ENCODE measurements at places on chromosomes 7 and 10.

DNA sequence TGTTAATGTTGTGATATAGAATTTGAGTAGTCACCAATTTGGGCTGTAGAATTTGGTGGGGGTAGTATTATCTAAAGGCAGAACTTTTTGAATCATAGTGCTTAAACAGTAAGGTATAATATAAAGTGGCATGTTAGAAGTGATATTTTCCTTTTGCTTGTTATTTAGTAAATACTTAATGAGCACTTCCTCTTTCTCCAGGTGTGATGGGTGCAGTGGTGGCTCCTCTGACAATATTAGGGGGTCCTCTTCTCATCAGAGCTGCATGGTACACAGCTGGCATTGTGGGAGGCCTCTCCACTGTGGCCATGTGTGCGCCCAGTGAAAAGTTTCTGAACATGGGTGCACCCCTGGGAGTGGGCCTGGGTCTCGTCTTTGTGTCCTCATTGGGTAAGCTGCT lies 10.5 kb downstream of the GHITM start:
- no peak for DNase-seq

GRCh38 chr10:69896606-69897231 lies 95.0 kb downstream of the COL13A1 start:
- no peak for DNase-seq

GRCh38 chr10:53406532-53406931 lies 633.9 kb upstream of the MBL2 start:
- no peak for DNase-seq

DNA sequence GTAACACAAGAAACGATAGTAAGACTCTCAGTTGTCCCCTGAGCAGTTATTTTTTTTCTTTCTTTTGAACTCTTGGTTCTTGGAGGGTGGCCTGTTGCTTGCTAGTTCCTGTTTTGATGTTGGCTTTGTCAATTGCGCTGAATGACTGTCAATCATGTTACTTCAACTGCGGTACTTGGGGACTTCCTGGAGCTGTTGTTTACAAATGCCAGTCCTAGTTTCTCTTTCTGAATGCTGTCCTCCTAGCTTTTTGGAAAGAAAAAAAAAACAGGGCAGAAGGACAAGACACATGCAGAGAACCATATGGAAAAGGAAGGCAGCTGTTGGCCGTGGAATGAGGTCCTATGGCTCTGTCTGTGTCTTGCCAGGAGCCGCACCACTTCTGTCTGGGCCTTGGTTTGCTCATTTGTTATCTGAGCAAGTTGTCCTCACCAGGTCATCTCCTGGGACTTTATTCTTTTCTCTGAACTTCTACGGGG lies 7.0 kb upstream of the PDCD4 start:
- DNase-seq = no peak

DNA sequence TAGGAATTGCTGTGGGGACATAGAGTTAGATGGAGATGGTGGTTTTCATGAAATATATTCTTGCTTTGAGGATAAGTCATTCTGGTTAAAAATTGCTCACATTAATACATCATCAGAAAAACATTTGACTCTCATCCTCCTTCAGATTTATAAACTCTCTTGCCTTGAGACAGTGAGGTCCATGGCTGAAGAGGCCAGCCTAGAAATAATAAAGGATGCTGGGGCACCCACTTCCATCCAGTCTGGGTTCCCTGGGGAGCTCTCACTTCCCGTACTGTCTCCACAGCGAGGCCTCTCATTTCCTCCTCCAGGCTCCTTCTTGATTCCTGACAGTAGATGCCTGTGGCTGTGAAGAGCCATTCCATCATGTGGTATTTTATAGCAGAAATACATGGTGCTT lies 73.3 kb upstream of the PRKG1 start:
- DNase-seq = no peak

- no peak for DNase-seq
These were observed 30.9 kb upstream of the DKK1 start for GRCh38 chr10:52283174-52283573.

DNA sequence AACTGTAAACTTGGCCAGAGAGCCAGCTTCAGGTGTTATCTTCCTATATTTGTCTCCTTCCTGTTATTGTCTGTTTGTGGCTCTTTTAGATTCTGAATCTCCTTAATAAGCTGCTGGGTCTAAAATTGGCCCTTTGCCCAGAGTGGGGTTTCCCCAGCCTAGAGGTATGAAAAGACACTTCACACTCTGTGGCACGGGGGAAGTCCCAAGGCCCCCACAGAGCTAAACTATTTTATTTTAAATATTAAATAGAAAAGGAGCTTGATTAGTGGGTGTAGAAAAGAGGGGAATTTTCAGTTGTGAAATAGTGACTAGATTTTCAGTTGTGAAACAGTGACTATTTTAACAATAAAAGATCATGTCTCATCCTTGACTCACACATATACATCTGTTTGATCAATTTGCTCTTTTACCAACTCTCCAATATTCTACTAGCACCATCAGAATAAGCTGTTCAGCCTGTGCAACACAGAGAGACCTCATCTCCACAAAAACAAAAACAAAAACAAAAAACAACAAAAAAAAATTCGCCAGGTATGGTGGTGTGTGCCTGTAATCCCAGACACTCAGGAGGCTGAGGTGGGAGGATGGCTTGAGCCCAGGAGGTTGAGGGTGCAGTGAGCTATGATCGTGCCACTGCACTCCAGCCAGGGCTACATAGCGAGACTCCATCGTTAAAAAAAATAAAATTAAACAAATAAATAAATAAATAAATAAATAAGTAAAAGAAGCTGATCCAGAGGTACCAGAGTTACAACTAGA lies 24.9 kb upstream of the ADO start:
- peak; percentile 2 for DNase-seq

DNA sequence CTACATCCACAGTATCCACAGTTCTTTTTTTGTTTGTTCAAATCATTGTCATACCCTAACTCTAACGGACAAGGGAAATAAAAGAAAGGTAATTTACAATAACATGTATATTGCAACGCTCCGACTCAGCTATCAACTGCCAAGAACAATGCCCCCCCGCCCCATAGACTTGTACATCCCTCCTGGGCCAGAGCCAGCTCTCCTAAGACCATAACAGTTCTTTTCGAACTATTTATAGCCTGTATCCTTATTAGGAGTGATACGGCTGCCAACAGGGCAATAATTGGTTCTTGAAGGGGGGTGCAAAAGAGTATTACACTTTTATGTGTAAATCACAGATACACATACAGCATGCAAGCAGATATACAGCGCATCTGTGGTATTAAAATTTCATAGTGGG lies 495.7 kb downstream of the GALNT17 start:
- no peak for DNase-seq

GRCh38 chr10:64726466-64726865 lies 1205.3 kb downstream of the REEP3 start:
- DNase-seq = no peak

DNA sequence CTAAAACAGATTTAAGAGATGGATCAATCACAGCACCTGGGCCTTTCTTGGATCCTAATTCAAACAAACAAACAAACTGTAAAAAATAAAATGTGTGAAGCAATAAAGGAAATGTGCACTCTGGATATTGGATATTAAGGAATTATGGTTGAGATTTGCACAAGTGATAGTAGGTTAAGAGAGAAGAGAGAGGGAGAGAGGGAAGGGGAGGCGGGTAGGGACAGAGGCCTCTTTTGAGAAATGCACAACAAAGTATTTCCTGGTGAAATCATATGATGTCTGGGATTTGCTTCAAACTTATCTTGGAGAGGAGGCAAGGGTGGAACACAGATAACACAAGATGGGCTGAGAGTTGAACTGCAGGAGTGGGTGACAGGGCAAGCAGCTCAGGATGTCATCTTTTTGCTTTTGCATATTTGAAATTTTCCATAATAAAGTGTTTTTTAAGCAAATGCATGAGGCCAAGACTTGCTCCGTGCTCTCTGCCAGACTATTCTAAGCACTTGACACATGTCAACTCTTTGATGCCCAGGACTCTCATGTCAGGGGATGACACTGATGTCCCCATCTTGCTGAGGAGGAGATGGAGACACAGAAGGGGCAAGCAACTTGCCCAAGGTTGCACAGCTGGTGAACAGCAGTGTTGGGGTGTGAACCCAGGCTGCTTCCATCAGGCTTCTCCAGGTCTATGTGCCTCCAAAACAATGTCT lies 9.1 kb upstream of the AEBP1 start:
- no peak for DNase-seq

All from NCI-H1105 treated with DMSO at 0.1 percent for 48 hours (cell line).